ELR (cell line): ENCODE measurements at places on chromosomes 3 and 15.

DNA sequence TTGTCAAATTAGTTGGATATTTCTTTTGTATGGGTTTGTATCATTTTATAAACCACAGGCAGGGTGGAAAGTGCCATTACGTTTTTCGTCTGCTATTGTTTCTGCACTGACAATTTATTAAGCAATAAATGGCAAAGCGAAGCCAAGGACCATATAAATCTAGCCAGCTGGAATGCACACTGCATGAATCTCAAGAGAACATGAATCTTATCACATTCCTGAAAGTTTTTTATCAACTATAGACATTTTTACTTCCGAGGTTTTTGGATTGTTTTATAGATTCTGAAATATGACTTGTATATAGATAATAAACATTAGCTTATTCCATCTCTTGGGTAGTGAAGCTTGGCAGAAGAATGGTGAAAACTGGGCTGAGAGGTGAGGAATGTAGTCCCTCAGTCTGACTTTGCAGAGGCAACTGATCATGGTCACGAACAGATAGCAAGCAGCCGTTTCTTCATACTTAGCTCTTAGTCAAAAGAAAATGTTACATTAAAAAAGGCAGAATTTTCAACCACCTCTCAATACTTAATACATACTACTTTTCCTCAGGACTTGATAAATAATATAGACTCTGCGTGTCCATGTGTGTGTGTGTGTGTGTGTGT is 102.7 kb downstream of the OSBPL10 start:
- DNase-seq: no peak

DNA sequence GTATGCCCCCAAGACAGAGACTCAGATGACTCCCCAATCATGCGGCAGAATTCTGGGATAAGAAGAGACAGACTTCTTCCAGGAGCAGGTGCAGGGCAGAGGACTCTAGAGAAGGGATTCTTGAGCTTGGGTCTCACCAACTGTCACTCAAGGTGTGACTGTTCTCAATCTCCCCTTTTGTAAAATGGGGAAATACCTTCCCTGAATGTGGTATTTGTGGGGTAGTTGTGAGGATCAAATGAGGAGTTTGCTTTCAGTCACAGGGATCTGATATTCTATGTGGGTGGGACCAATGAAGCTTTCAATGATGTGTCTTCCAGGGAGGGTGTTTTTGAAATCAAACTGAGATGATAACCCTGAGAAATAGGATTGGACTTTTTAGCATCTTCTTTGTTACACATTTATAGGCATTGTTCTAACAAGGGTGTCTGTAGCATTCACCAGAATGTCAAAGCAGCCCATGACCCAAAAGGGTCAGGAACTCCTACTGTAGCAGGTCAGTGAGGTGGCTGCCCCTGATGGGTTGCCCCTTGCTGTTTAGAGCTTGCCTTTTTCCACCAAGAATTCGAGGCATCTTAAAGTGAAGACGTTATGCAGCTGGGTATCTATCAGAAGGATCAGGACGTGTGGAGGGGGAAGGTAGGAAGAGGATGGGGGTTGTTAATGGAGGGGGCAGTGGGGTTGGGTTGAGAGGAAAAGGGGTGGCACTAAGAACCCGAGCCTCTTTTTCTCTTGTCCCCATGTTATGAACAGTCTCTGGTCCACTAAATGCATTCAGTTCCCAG is 28.8 kb downstream of the UMPS start:
- DNase-seq: no peak

DNA sequence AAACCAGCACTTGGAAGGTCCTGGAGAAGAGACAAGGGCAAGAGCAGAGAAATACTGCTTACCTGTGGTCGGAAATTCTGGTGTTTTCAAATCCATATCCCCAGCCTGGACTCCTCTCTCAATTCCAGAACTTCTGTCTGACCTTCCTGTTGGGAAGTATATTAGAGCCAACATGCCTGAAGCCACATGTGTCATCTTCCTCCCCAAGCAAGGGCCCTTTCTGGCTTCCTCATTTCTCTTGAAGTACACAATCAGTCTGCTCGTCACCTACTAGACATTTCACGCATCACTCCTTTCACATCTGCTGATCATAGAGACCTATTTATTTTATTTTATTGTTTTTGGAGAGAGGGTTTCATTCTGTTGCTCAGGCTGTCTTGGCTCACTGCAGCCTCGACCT is 8.4 kb downstream of the PARP14 start:
- DNase-seq: peak; percentile 79

- DNase-seq: peak; percentile 40
Observed at GRCh38 chr15:70289191-70289955, 191.7 kb upstream of the TLE3 start.

- DNase-seq: no peak
Observed at GRCh38 chr3:58469096-58469495, 22.8 kb upstream of the KCTD6 start.

GRCh38 chr3:182241766-182242488 is 530.2 kb downstream of the SOX2 start:
- DNase-seq: no peak

- DNase-seq: no peak
Observed at GRCh38 chr3:111238885-111239284, 167.3 kb downstream of the NECTIN3 start.

DNA sequence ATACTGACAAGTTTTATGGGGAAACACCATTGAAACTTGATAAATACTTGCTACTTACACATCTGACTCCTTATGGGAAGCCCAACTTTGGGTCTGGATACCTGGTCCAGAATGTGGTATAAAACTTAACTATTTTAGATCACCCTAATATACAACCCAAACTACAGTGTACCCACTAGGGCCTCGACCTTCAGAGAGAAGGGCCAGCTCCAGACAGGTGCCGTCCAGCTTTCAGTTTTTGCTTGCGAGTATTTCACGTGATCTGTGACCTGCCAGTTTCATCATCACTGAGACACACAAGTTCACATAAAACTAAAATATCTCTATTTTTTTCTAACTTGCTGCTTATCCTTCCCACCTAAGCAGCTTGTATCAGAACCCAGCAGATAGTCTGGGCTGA is 59.3 kb upstream of the RPL35A start:
- DNase-seq: no peak

DNA sequence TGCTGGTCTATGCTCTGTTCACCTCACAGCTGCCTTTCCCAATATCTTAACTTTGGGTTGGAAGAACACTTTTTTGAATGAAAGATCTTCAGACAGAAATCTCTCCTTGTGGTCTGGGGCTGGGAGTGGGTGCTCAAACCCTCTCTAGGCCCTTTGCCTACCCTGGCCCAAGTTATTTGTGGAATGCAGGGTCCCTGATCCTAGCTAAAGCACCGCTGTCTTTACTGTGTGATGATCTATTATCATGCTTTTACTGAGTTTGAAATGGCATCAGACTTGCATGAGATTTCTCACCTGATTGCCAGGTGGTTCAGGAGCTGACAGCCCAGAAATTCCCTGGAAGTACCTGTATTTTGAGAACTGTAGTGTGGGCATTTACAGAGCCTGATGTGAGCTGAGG is 412.7 kb upstream of the ONECUT1 start:
- DNase-seq: no peak

- DNase-seq: no peak
Observed at GRCh38 chr15:94353488-94353820, 122.1 kb downstream of the MCTP2 start.

DNA sequence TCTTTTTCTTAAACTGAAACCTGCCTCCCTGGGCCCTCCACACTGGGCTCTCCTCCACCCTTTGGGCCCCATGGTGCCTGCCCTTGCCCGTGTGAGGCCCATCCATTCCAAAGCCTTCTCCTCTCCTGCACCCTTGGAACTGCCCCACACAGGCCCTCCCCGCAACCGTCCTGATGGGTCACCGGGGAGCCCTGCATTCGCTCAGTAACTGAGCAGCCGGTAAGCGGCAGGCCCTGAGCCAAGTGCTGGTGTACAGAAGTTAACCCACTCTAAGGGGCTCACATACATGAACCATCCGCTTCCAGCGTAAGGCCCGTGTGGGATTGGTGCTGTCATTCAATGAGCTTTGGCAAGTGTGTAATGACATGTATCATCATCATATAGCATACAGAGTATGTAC is 5.4 kb upstream of the LRRC15 start:
- DNase-seq: no peak

- DNase-seq: peak; percentile 27
Observed at GRCh38 chr15:50176869-50177268, 5.1 kb upstream of the SLC27A2 start.

DNA sequence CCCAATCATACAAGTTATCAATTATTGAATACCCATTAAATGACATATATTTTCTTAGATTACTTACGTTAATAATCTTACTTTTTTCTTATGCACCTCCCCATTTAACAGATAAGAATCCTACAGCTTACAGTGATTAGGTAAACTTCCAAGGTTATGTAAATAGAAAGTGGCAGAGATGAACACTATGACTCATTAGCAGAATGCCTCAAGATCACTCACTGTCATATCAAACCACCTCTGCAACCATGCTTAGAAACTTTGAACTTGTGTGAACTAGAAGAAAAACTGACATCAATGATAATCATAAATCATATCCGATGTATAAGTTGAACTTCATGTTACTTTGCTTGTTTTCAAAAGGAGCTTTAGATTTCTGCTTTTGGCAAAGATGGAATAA is 911.6 kb upstream of the ARPP21 start:
- no peak for DNase-seq

- DNase-seq: no peak
Observed at GRCh38 chr3:13785351-13785750, 94.5 kb downstream of the WNT7A start.

DNA sequence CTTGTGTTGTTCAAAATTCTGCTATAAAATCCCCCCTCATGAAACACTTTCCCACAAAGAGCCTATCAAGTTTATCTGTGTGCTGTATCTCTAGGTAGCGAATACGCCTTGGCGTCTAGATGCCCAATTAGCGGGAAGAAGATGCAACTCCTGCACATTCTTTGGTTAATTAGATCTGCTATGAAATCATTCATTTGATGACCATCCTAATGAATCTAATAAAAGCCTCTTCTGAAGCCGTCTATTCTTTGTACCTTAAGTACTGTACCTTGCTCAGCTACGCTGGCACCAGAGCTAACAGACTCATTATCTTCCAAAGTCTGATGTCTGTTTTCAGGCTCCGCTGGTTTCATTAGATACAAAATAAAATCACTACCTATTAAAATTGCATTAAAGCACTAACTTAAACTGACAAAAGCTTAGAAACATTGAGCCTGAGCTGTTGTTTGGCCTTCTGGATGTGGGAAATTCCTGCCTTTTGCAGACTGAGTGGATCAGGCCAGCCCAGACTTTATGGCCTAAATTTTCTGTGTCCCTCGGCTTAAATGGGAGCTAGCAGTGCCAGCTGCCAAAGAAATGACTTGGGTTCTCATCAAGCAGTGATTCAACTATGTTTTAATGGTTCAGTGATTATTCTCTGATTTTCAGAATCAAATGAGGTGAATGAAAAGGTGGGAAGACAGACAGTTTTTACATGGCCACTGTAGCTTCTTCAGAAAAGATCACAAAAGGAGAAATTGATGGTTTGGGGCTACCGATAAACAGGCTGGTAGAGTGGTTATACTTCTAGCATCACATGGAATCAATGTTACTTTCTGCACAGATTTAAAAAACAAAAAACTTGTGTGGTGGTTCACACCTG is 28.4 kb upstream of the CHST2 start:
- no peak for DNase-seq

DNA sequence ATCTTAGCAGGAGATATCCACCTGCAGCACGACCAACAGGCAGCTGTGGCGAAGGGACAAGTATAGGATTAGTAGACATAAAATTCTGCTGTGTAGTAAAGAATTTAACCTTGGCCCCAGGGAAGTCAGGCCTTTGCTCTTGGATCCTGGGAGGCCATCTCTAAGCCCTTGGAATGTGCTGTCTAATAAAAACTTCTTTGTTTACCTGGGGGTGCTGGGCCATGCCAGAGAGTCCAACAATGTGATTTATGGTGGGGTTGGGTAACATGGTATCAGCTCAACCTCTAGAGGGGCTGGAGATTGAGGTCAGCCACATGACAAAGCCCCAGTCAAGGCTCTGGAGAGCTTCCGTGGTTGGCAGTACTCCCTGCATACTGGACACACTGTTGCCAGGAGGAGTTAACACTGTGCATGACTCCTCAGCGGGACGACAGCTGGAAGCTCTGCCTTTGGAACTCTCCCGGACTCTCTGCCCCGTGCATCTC is 52.4 kb downstream of the HEG1 start:
- DNase-seq: peak; percentile 35

DNA sequence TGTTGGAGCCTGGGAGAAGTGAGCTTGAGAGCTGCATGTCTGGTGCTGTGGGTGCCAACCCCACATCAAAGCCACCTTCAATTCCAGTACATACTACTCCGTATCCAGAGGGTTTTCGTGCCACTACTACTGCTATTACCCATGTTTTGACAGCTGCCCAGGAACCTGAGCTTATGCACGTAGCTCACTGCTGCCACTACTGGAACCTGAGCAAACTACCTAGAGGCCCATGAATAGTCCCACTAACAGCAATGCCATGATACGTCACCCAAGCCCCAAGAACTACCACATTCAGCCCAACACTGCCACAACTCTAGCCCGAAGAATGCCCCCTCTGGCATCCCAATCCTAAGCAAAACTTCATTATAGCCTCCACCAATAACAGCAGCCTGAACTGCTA is 215.2 kb upstream of the BCHE start:
- DNase-seq: peak; percentile 16

GRCh38 chr3:13380971-13381370 is 39.2 kb downstream of the NUP210 start:
- DNase-seq: no peak

GRCh38 chr3:113783980-113784379 is 37.1 kb downstream of the ATP6V1A start:
- DNase-seq: no peak

GRCh38 chr3:38317192-38317759 is 29.3 kb upstream of the XYLB start:
- no peak for DNase-seq

GRCh38 chr3:195181741-195182469 is 89.1 kb downstream of the XXYLT1 start:
- DNase-seq: peak; percentile 49

GRCh38 chr15:36879568-36880222 is 220.7 kb downstream of the MEIS2 start:
- no peak for DNase-seq

- DNase-seq: peak; percentile 58
Observed at GRCh38 chr3:191244242-191244867, 45.3 kb downstream of the OSTN start.

GRCh38 chr15:20643829-20644425 is 102.3 kb upstream of the GOLGA6L6 start:
- no peak for DNase-seq

DNA sequence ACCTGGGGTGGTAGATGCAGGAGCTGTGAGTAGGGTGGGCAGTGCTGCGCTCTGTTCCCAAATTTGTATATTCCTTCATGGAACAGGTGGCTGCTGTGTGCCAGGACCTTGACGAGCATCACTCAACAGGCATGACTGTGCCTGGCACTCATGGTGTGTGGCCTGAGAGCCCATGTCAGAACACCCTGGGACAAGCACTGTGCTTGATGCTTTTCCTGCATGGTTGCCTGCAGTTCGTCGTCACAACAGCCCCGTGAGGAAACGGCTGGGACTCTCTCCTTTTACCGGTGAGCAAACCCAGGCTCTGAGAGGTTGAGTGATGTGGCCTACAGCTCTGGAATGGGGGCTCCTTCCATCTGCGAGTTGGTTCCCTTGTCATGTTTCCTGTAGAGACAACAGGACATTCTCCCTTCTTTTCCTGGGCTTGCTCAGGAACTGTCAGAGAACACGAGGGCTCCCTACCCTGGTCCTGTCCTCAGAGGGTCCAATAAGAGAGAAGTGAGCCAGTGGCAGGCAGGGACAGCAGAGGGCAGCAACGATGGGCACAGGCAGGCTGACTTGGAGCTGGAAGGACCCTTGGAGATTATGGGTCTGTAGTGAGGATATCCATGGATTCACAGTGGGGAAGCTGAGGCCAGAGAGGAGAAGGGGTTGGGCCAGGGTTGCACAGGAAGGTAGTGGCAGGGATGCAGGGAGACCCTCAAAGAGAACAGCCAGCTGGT is 37.4 kb downstream of the PRKCD start:
- no peak for DNase-seq
